NCI-H226 (cell line): ENCODE measurements at places on chromosomes 7 and 10.
A peak's percentile ranks its signal among the peaks of the same experiment; 100 is the strongest.

GRCh38 chr7:135575296-135575695 is 17.6 kb downstream of the NUP205 start:
- DNase-seq = no peak

- DNase-seq = no peak
Observed at GRCh38 chr7:135147899-135148721, at the start of gene TMEM140. Gene TMEM140 (plus strand): TSS chr7:135148072. CDS start chr7:135164442, 16,370 bp downstream.

- no peak for DNase-seq
Observed at GRCh38 chr10:510415-510881, 179.0 kb downstream of the DIP2C start.

DNA sequence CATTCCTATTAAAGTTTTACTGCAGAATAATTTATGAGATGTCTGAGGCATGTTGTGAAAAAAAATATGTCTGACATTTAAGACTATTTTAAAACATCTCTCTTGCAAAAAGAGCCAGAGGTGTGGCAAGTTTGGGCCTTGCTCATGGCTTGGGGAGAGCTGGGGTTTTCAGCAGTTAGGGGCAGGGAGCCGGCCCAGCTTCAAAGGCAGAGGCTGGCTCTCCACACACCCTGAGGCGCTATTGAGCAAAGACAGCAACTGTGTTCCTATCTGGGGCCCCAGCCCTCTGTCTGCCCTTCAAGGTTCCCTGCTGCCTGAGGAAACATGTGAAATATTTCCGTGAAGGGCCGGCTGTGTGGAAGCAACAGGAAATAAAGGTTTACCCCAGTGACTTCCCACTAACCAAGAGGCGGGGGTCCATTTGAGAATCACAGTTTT is 94.0 kb downstream of the SORBS1 start:
- peak; percentile 24 for DNase-seq

- peak; percentile 15 for DNase-seq
Observed at GRCh38 chr10:15485684-15486316, 114.7 kb upstream of the FAM171A1 start.

- DNase-seq = peak; percentile 87
Observed at GRCh38 chr10:79404231-79404609, 41.2 kb downstream of the ZCCHC24 start.

GRCh38 chr7:74012842-74013249 is 15.1 kb upstream of the ELN start:
- DNase-seq = no peak

GRCh38 chr7:1566687-1567048 is 3.2 kb downstream of the PSMG3 start:
- no peak for DNase-seq

DNA sequence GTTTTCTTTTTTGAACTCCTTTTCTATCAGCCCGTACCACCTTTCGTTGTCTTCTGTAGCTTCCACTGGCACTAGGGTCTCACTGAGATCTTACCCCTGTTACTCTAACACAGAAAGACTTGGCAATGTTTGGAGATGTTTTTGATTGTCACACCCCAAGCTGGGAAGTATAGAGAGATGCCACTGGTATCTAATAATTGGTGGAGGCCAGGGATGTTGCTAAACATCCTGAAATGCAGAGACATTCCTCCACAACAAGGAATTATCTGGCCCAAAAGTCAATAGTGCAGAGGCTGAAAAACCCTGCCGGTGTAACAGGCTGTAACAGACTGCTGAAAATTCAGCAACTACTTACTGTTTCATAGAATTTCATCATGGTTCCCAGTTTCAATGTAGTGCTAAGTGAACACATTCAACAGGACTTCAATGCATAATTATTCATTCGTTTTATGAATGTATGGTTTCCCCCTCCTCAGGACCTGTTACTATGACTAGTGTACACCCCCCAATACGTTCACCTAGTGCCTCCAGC is 115.9 kb downstream of the TRIM24 start:
- no peak for DNase-seq

DNA sequence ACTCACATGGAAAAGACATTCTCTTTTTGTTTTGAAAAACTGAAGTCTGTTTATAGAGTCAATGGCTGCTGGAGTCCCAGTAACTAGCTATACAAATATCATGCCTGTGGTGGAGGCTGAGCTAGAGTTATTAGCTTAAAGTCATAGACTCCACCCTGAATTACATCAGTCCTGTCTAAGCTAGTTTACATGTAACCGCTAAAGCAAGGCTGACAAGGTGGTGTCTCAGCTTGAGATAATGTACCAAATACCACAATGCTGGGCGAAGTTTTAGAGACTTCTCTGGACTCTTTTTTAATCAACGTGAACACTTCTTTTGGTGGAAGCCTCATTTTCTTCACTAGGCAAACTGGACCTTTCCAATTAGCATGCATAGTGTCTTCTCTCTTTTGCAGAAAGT is 219.4 kb downstream of the ANK3 start:
- no peak for DNase-seq

DNA sequence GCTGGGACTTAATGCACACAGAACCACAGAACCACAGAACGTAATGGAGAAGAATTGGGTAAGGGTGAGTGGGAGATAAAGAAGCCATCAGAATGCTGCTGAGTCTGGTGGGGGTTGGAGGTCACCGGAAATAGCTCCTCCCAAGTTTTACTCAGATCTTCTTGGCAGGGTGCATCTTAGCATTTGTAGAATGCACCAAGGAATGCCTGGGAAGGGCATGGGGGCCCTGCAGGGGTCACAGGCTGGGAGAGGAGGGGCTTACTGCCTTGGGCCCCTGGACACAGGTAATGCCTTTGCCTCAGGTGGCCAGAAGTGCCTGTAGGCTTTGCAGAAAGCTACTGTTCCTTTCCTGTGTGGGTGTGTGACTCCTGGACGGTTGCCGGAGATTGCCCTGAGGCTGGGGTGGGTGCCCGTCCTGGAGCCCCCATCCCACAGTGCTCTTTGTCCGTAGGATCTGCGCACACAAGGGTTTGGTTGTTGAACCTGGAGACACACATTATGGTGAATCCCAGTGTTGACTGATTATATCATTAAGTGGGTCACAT is 55.1 kb downstream of the MGMT start:
- no peak for DNase-seq
